ENCODE measurements at places on chromosomes 1 and 21. TPM values are rescaled to one million over a fixed set of nuclear protein-coding genes. Genes with fewer than 3 reads are reported as not detected.

- H3K27me3 ChIP-seq: no peaks in the 10 kb centered on the region
- no peak overlapping the region for H3K4me3 ChIP-seq
- no peak for DNase-seq
- no peaks in the 10 kb centered on the region for H3K4me1 ChIP-seq
- no peak overlapping the region for H3K27ac ChIP-seq
- no peaks in the 10 kb centered on the region for H3K36me3 ChIP-seq
Measured at GRCh38 chr1:175555266-175555665, 188.1 kb downstream of the TNR start.

DFFA gene
- 24.5 TPM for total RNA-seq

DNA sequence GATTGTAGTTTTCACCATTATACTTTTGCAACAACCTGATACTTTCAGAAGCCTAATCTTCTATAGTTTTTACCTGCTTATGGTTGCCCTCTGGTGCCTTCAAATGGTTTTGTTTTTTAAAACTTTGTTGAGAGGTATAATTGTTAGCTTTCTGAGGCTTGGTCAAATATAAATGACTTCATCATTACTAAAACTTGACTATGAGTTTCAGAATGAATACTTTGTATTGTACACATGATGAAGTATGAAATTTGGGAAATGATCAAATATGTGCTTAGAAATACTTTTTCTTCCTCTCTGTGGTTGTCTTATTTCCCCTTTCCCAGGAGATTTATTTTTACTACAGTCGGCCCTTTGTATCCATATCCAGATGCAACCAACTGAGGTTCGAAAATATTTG is 151.8 kb upstream of the B3GALT2 start:
- H3K36me3 ChIP-seq: no peaks in the 10 kb centered on the region
- H3K4me3 ChIP-seq: no peak overlapping the region
- no peak overlapping the region for H3K27ac ChIP-seq
- DNase-seq: no peak

SEC16B gene
- 2.7 TPM for total RNA-seq

DNA sequence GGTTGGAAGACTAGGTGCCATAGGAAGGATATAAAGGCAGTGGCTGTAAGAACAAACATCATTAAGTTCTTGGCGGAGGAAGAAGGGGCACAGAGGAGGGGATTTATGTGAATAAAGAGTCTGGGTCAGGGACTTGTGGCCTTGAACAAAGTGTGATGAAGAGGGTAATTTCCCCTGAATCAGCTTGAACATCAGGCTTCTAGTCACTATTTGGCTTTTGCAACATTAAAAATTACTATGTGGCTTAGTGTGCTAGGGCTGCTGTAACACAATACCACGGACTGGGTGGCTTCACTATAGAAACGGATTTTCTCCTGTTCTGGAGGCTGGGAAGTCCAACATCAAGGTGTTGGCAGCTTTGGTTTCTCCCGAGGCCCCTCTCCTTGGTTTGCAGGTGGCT is 70.5 kb upstream of the CNIH3 start:
- H3K36me3 ChIP-seq: no peaks in the 10 kb centered on the region
- no peaks in the 10 kb centered on the region for H3K4me1 ChIP-seq
- no peak for DNase-seq
- no peak overlapping the region for H3K4me3 ChIP-seq
- H3K27me3 ChIP-seq: no peaks in the 10 kb centered on the region
- H3K27ac ChIP-seq: no peak overlapping the region

DNA sequence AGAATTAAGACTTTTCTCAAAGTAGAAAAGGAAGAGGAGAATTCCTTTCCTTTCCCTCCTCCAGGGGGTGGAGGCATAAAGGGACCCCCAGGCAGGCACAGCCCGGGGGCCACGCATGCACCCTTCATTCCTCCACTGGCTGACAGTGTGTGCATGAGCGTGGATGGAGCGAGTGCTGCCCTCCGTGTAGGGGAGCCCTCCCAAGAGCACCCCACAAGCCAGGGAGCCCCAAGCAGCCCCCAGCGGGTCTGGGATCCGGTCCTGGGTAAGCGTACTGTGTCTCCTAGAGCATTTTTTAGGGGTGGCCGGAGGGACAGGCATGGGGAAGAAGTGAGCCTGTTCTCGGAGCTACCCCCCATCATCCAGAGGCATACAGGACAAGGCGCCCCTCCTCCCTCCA is 120.5 kb downstream of the SIK1 start:
- H3K27me3 ChIP-seq: no peaks in the 10 kb centered on the region
- H3K4me1 ChIP-seq: peaks cover 19% of the 10 kb centered on the region
- no peak overlapping the region for H3K27ac ChIP-seq
- no peak for DNase-seq

DNA sequence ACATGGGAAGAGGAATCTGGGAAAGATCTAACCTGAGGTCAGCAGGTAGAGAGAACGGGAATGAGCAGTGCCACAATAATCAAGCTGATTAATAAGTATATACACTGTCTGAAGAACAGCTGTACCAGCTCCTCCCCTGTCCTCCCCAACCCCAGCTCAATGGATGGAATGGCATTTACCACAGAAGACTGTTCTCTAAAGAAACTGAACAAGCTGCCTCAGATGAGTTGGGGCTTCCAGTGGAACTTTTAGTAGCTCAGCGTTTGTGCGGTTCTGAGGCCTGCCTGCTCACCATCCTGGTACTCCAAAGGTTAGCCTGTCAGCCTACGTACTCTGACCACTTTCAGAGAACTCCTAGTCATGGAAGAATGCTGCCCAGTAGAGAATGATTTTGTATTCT is 101.9 kb upstream of the LBR start:
- H3K4me1 ChIP-seq: peaks cover 35% of the 10 kb centered on the region
- no peak overlapping the region for H3K4me3 ChIP-seq
- no peak overlapping the region for H3K27ac ChIP-seq
- H3K27me3 ChIP-seq: no peaks in the 10 kb centered on the region

- H3K36me3 ChIP-seq: peaks cover 58% of the 10 kb centered on the region
- no peaks in the 10 kb centered on the region for H3K27me3 ChIP-seq
- H3K4me1 ChIP-seq: no peaks in the 10 kb centered on the region
- no peak overlapping the region for H3K4me3 ChIP-seq
- DNase-seq: no peak
Measured at GRCh38 chr1:20893931-20894330, 106.8 kb upstream of the HP1BP3 start.

S100A8 gene
- 125 TPM for total RNA-seq

DNA sequence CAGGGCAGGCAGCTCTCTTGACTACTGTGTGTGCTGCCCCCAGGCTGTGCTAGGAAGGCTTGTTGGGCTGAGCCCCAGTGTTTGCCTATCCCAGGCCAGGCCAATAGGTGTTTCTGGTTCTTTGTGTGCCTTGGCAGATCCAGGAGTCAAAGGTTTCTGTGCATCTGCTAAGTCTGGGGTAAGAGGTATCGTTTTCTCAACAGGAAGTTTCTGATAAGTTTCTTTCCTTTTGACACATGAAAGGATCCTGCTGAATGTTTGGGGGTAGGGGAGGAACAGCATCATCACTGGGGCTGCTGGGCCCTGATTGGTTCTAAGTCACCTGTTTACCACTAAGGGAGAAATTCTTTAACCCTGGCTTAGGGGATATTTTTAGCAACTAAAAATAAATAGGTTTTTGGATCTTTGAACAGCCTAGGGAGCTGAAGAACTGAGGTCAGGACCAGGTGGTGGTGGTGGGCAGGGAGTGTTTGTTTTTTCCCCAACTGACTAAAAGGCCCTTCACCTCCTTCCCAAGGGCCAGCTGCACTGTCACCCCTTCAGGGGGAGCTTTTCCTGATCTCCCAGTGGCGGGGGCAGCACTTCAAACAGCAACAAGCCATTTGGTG is 85.1 kb downstream of the KCNN3 start:
- no peak overlapping the region for H3K27ac ChIP-seq
- H3K4me1 ChIP-seq: no peaks in the 10 kb centered on the region
- DNase-seq: no peak
- no peak overlapping the region for H3K4me3 ChIP-seq

AMY1B gene
- total RNA-seq: not detected

KPRP gene
- not detected for total RNA-seq

FAM163A gene
- 0.09 TPM for total RNA-seq

DNA sequence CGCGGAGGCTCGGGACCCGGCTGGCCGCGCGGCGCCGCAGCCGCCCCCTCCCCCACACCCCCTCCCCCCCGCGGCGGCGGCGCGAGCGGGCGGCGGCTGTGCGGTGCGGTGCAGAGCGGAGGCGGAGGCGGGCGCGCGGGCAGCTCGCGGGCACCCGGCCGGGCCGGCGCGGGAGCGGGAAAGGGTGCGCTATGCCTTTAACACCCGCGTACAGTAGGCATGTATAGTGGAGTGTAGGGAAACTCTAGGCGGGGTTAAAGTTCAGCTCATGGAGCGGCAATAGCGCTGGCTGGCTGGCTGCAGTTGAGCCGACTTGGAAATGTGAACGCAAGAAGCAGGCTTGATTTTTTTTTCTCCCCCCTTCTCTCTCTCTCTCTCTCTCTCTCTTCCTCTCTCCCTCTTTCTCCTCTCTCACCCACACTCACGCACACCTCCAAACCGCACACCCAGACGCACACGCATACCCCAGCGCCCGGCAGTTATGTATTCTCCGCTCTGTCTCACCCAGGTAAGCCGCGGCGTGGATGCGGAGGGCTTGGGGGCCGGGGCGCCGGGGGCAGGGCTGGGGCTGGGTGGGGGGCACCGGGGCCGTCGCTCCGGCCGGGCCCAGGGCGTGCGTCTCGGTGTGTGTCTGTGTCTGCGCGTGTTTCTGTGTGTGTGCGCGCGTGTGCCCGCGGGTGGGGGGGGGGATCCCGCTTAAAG is at the start of gene NFIA:
Gene NFIA, plus strand, starts transcription at position 251 of the 702 bp plus-strand sequence.
- DNase-seq: peak; percentile 72
- peak within 1 kb of the TSS; percentile 88 for H3K4me3 ChIP-seq
- peak within 1 kb of the TSS; percentile 96 for H3K27ac ChIP-seq
- peaks cover 72% of the 10 kb centered on the region for H3K4me1 ChIP-seq
- no peaks in the 10 kb centered on the region for H3K27me3 ChIP-seq

PIK3R3 gene
- total RNA-seq: 24.6 TPM

SYTL1 gene
- total RNA-seq: 1.8 TPM

DNA sequence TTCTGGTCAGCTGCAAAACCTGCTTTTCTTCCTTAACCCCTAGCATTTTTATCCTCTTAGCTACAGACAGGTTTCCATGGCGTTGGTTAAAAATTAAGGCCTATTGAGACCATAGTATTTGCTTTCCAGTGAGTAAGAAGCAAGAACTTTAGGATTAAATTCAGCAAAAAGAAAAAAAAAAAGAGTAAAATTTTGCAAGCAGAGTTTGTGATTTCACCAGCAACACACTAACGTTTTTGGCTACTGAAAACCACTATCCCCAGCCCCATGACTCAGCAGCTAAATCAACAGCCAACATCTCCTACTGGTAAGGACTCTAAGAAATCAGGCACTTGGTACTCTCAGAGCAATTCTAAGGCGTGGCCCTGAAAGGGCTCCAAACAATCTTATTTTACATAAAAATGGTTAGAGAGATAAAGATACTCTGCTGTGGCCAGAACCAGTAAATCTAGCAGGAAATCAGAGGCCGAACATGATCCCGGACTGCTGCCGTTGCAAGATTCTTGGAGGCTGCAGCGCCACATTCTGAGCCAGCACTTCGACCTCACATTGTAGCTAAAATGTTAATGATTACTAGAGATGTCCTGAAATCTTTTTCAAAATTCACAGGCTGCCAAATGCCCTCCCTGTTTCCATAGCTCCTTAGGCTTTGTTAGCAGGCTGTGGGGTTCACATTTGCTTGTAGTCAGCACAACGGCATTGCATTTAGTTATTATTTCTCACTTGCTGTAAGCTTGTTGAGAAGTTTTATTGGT is 1.6 kb upstream of the ENO1 start:
- H3K4me3 ChIP-seq: no peak overlapping the region
- peak overlapping the region; percentile 97 for H3K27ac ChIP-seq
- no peaks in the 10 kb centered on the region for H3K27me3 ChIP-seq
- peaks cover 32% of the 10 kb centered on the region for H3K4me1 ChIP-seq

SPATA1 gene
- 1.1 TPM for total RNA-seq

GRCh38 chr21:36587388-36587787 is 107.5 kb upstream of the CLDN14 start:
- H3K4me3 ChIP-seq: no peak overlapping the region
- H3K27ac ChIP-seq: no peak overlapping the region
- no peaks in the 10 kb centered on the region for H3K4me1 ChIP-seq
- H3K36me3 ChIP-seq: no peaks in the 10 kb centered on the region
- no peak for DNase-seq

- peaks cover 8% of the 10 kb centered on the region for H3K4me1 ChIP-seq
- H3K36me3 ChIP-seq: no peaks in the 10 kb centered on the region
- no peak overlapping the region for H3K4me3 ChIP-seq
Measured at GRCh38 chr1:246482805-246483568, 24.1 kb downstream of the SMYD3 start.

PGLYRP3 gene
- total RNA-seq: not detected

DNA sequence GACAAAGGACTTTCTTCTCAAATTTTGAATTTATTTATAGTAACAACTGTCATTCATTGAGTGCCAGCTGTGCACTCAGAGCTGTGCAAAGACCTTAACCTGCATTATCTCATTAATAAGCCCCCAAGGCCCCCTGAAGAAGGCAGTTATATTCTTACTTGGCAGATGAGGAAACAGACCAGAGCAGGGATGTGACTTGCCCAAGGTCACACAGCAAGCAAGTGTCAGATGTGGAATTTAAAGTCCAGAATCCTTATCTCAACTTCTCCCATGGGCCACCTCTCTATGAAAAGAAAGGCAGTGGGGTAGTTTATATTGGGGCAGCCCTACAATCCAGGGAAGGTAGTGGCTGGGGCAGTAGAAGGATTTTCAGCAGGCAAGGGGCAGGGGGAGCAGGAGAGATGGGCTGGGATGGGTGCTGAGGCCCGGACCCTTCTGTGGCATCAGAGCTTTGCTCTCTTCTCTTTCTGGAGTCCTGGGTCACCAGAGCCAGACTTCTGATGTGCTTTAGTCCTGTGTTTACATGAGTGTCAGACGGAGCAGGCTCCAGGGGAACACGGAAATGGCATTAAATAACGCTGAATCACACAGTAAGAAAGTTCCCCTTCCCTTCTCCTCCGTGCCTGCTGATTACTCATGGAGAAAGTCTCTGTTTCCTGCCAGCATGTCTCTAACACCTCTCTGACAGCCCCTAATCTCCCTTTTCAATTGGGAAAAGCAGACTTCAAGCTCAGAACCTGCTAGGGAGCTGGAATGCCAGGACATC is 39.5 kb downstream of the EPHB2 start:
- peaks cover 12% of the 10 kb centered on the region for H3K4me1 ChIP-seq
- no peak overlapping the region for H3K27ac ChIP-seq
- H3K36me3 ChIP-seq: no peaks in the 10 kb centered on the region
- no peak overlapping the region for H3K4me3 ChIP-seq

- H3K27ac ChIP-seq: no peak overlapping the region
- H3K4me1 ChIP-seq: no peaks in the 10 kb centered on the region
- DNase-seq: no peak
- no peaks in the 10 kb centered on the region for H3K27me3 ChIP-seq
- peaks cover 82% of the 10 kb centered on the region for H3K36me3 ChIP-seq
Measured at GRCh38 chr1:88935522-88936222, 44.3 kb upstream of the GTF2B start.

- peaks cover 36% of the 10 kb centered on the region for H3K36me3 ChIP-seq
- peaks cover 5% of the 10 kb centered on the region for H3K4me1 ChIP-seq
- no peak overlapping the region for H3K4me3 ChIP-seq
- no peak for DNase-seq
Measured at GRCh38 chr21:45225041-45225740, 62.5 kb downstream of the POFUT2 start.
